Stimulated activated CD4-positive, alpha-beta T cell treated with anti-CD3 and anti-CD28 coated beads, Interleukin-4, amount 100 ng/mL, for 4 hours (primary cell): ENCODE measurements at places on chromosomes 12 and 14.

GRCh38 chr12:49507139-49507538 lies 31.7 kb upstream of the KCNH3 start:
- no peak for DNase-seq

DNA sequence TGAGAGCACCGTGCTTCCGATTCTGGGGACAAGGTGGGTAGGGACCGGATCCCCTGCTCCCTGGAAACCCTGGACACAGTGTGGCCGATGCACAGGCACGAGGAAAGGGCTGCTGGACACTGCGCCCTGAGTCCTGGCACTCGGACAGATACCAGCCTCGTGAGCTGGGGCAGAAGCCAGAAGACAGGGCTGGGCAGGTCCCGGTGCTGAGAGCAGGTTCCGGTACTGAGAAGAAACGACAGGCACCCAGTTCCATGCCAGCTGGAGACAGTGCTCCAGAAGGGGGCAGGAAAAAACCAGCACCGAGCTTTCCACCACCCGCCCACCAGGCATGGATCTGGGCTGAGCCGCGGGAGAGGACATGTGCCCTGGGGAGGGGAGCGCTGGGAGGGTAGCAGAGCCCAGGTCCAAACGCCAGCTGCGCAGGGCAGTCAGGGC lies 6.5 kb downstream of the XRCC3 start:
- DNase-seq, result no peak

- DNase-seq, result no peak
These were observed 696 bp upstream of the GPHN start for GRCh38 chr14:66507181-66507721.

DNA sequence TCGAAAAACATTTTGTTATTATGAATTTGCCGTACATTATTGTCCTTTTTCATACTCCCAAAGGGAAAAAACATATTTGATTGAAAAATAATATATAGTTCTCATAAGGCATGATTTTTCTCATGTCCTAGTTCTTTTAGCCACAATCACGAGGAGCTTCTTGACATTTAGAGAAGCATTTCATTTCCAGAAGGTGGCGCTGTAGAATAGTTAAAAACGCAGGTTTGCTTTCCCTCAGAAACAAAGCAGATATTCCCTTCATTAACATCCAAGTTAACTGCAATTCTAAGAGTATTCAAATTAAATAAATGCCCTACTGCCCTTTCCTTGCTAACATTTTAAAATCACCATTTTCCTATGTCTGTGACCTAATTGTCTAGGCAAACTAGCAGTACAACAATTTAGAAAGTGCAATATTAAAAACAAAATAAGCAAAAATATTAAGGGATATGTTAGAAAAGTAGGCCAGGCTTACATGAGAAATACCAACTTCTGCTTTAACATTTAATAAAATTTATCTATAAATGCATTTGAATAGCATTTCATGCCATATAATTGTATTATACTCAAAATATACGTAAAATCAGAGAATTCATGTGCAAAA lies 10.9 kb upstream of the PIK3C2G start:
- no peak for DNase-seq

DNA sequence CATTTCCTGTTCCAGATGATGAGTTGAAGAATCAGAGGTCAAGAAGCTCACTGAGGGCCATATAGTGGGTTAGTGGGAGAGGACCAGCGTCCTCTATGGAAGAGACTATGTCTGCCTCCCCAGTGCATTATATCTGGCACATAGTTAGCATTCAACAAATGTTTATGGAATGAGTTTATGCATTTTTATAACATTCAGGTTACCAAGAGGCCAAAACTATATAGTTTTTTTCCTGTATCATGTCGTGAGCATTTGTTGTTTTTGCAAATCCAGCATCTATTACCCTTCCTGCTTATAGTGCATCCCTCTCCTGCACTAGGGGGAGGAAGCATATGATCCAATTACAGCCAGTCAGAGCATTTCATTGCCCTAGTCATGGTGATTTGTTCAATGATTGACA lies 60.6 kb downstream of the SUDS3 start:
- DNase-seq, result no peak

DNA sequence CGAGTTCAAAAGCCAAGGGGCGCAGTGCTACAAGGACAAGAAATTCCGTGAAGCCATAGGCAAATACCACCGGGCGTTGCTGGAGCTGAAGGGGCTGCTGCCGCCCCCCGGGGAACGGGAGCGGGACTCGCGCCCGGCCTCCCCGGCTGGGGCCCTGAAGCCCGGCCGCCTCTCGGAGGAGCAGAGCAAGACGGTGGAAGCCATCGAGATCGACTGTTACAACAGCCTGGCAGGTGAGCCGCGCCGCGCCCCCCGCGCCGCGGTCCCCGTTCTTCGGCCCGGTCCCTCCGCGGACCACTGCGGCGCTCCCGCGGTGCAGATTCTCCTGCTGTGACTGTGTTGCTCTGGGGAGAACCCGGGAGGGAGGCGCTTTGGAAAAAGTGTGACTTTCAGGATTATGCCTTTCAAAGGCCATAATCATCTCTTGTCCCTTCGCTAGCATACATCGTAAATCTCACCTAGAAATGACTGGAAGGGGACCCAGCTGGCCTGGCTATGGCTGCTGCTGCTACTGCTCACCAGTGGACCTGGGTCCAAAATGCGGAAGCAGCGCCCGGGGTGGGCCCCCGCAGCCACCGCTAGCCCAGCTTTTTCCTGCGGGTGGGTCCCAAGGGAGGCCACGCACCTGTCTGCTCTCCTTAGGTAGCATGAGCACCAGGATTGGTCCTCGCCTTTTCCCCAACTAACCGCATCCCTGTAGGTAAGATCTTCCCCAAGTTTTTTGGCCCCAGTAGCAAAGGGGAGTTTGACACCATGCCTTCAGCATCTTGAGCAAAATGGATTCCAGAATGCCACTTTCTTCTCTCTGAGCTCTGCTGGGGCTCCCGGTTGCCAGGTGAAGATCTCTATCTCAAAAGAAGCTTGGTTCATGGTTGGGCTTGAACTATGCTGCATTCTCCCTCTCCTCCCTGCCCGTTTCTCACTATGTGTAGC lies 853 bp downstream of the TTC9 start:
- DNase-seq, result no peak

- DNase-seq, result no peak
These were observed 256.6 kb upstream of the FOXN3 start for GRCh38 chr14:89673512-89674225.

GRCh38 chr12:61796846-61797245 lies 463.4 kb upstream of the USP15 start:
- no peak for DNase-seq

DNA sequence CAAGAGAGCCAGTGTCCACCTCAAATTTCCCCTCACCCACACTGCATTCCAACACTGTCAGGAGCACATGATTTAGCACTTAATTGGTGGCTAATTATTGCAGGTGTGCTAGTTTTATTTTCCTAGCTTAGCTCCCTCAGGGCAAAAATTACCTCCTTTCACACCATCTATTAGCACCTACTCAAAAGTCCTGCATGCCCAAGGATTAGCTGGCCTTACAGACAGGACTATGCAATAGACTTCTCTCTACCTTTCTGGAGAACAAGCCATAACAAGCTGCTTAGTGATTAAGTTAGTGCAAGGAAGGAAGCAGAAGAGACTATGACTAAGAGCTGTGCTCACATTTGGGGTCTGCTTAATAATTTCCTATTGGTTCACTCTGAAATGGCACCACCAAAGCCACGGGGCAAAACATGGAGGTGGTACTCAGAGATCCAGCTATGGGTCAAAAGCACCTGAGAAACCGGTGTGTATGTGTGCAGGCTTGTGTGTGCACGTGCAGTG lies 69.5 kb downstream of the STON2 start:
- DNase-seq, result no peak

- no peak for DNase-seq
These were observed 46.8 kb downstream of the TRMT5 start for GRCh38 chr14:60933920-60934655.

DNA sequence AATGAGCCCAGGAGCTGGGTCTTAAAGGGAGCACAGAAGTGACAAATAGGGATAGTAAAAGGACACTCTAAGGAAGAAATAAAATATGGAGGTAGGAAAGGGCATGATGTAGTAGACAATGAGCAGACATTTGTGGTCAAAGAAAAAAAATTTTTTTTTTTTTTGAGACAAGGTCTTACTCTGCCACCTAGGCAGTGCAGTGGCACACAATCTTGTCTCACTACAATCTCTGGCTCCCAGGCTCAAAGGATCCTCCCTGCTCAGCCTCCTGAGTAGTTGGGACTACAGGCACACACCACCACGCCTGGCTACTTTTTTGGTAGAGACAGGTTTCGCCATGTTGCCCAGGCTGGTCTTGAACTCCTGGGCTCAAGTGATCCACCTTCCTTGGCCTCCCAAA lies 8.5 kb downstream of the FKBP3 start:
- no peak for DNase-seq

- DNase-seq, result no peak
These were observed 646 bp downstream of the FBLN5 start for GRCh38 chr14:91946622-91947474.

DNA sequence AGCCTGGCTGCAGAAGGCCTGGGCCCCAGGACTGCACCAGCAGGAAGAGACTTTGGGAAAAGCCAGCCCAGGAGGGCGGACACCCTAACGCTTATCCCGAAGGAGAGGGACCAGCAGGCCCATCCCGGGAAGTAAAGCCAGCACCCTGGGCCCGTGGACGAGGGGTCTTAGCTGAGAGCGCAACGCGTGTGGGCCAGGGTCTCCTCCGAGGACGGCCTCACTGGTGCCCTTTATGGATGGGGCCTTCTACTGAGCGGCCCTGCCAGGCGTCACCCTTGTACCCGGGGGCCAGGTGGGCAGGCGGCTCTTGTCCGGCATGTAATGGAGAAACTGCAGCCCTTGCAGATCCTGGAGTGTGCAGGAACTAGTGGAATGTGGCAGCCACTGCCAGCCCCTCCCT lies 14.1 kb downstream of the TEDC1 start:
- no peak for DNase-seq

- DNase-seq, result no peak
These were observed 64.1 kb downstream of the E2F7 start for GRCh38 chr12:77001276-77001675.

- no peak for DNase-seq
These were observed 116.0 kb downstream of the TSPAN9 start for GRCh38 chr12:3193131-3193530.
